ENCODE measurements at places on chromosomes 4 and X.
A peak's percentile ranks its signal among the peaks of the same experiment; 100 is the strongest.

GRCh38 chr4:67550857-67551256 lies 5.6 kb upstream of the CENPC start:
- DNase-seq = no peak

DNA sequence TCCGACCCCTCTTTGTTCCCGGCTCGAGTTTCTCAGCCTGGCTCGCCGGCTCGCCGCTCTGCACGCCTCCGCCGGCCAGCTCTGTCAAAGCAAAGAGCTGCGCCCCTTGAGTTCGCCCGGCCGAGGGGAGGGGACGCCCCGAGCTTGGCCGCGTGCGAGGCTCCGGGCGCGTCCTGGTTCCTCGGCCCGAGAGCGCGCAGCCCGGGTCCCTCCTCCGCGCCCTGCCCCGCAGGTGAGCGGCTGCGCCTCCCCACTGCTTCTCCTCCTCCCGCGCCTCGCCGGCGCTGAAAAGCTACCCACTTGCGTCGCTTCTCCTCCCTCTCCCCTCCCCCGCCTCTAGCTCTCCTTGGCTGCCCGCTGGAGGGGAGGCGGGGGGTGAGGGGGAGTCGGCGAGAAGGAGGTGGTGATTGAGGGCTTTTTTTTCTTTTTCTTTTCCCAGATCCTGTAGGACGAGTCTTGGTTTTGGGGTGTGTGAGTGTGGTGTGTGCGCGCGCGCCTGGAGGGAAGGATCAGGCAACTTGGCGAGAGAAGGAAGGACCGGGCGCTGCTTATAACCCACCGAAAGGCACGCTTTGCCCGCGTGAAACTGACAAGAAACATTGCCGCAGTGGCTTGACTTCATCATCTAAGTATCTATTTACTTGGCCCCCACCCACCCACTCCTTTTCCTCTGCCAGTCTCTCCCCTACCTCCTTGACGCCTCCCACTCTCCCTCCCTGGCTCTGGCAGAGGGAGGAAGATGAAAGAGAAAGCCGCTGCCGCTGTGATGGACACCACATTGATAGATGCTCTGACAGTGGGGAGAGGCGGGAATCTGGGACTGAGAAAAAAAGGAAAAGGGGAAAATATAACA lies at the start of gene LEF1:
TSS of gene LEF1 (minus strand) at position 262 of the 853 bp plus-strand sequence. CDS start 1,165 bp downstream, outside the sequence.
- DNase-seq = peak; percentile 34

GRCh38 chr4:70113656-70114055 lies 40.4 kb upstream of the PRR27 start:
- DNase-seq = no peak

- DNase-seq = no peak
These were observed 279.7 kb downstream of the NR3C2 start for GRCh38 chr4:148162519-148162918.

DNA sequence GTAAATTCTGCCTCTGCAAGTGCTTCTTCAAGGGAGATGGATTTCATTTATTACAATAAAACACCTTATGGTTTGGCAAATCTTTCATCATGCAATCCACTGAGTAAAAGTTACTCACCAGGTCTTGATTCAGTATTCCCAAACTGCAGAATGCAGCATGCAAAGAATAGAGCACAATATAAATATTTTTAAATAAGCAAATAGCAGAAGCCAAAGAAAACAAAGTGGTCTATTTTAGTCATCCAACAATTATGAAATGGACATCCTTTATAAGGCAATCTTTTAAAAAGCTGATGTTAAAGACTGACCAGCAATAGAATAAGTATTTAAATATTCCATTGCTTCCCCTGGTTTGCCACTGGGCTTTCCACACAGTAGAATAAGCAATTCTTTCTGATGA lies 59.5 kb downstream of the SLC39A8 start:
- no peak for DNase-seq

GRCh38 chr4:48985976-48986653 lies at the start of gene CWH43:
Gene CWH43 (plus strand): TSS chr4:48986275. CDS start chr4:48986430, 155 bp downstream.
- DNase-seq = no peak

- peak; percentile 56 for DNase-seq
These were observed 602 bp upstream of the SCARB2 start for GRCh38 chr4:76214177-76214675.
